Stimulated activated CD4-positive, alpha-beta T cell treated with anti-CD3 and anti-CD28 coated beads, TNF-alpha, amount 100 ng/mL, for 48 hours (primary cell): ENCODE measurements at places on chromosomes 5 and 9.

DNA sequence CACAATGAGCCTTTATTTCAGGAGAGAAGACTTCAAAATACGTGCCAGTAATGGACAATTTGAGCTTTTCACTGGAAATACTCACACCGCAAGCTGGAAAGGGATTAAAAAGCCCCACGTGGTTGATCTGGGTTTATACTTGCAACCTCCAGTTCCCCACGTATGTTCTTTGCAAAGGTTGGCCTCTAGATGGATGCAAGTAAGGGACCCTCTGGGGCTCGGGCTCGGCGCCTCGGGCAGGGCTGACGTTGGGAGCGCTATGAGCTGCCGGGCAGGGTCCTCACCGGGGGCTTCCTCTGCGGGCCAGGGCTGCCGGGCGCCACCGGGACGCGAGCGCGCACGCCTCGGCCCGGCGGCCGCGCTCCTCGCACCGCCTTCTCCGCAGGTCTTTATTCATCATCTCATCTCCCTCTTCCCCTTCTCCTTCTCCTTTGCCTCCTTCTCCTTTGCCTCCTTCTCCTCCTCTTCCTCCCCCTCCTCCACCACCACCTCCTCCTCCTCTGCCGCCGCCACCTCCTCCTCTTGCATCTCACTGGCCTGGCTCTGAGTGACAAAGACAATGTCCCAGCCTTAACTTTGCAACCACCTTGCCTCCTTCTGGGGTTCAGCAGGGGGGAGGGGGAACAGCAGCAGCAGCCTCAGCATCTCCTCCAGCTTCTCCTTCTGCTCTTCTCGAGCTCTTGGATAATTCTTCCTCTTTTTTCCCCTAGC is 701 bp upstream of the ZNF462 start:
- DNase-seq, result no peak

- no peak for DNase-seq
These were observed 206.5 kb downstream of the DAB2IP start for GRCh38 chr9:121857928-121858327.

- no peak for DNase-seq
These were observed 42.8 kb upstream of the NKD2 start for GRCh38 chr5:965604-966344.

DNA sequence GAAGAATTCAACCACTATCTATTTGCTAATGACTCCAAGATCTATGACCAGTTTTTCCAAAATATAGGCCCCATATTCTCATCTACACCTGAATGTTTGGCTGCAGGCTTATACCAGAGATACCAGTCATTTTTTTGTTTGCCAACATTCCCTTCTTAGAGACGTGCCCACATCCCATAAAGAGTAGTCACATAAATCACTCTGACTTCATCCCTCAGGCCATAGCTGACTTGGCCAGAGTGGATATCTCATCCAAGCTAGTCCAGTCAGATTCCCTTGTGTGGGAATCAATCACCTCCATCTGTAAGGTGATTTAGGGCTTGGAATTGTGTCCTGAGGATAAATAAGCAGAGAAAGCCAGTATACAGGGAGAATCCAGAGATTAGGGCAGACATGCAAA is 124.3 kb upstream of the SLC24A2 start:
- DNase-seq, result no peak

GRCh38 chr9:130194378-130194932 is 22.3 kb downstream of the NCS1 start:
- DNase-seq, result no peak

DNA sequence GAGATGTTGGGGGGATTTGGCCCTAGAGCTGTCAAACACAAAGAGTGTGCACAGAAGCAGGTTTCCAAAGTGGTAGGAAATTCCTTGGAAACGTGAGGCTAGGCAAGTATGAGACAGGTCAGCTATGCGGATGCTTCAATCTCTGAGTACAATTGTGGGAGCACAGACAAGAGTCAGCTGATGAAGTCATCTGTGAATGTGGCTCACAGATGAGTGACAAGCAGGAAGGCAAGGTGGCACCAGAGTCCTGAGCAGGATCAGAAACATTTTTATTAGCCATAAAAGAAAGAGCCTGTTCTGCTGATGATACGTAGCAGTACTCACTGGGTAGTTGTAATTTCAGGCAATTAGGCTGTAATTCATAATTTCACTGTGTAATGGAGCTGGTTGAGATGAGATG is 117.0 kb downstream of the DCP2 start:
- DNase-seq, result no peak

DNA sequence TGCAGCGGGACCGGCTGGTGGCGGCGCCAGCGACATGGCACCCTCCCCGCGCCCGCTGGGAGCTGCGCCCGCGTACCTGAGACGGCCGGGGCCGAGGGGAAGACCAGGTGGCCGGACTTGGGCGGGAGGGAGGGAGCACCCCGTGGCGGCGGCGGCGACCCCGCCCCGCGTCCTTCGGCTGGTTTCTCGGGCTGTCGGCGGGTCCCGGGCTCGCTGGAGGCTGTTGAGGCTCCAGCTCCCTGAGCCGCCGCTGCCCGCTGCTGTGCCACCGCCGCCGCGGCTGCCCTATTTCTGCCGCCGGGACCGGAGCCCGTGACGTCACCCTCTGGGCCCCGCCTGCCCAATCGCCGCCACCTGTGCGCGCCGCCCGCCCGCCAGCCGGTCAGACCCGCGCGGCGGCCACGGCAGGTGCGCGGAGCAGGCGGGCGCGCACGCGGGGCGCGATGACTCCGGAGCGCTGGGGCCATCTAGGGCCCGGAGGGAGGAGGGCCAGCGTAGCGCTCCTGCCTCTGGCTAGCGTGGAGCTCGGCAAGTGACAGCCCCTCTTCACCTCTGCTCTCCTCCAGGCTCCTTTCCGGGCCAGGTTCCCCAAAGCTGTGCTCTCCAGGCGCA is at the start of gene FSTL4:
Gene FSTL4, minus strand, starts transcription at position 293 of the 612 bp plus-strand sequence.
- DNase-seq, result no peak

- no peak for DNase-seq
These were observed 50.5 kb downstream of the HACD4 start for GRCh38 chr9:20980832-20981455.

GRCh38 chr5:172795318-172795977 is 24.5 kb upstream of the DUSP1 start:
- no peak for DNase-seq
